NCI-H460 (cell line): ENCODE measurements at places on chromosomes 7 and 10. TPM values are rescaled to one million over a fixed set of nuclear protein-coding genes. Genes with fewer than 3 reads are reported as not detected.

Gene TET1
- 2.8 and 3.0 TPM in 2 replicates for total RNA-seq

Gene ZNF92
- total RNA-seq = 12.0 and 12.2 TPM in 2 replicates

Gene STK17A
- 57.8 and 61.6 TPM in 2 replicates for total RNA-seq

Gene TSPAN13
- 31.4 and 37.3 TPM in 2 replicates for total RNA-seq

Gene CALY
- total RNA-seq = 0.20 TPM in 1 of 2 replicates, not detected in the other

Gene MYL7
- total RNA-seq = not detected in 2 replicates

Gene OR6B1
- total RNA-seq = not detected in 2 replicates

Gene LHFPL3
- not detected in 2 replicates for total RNA-seq

Gene EPHB6
- total RNA-seq = not detected in 2 replicates

Gene PPP1R3C
- 160 and 177 TPM in 2 replicates for total RNA-seq

Gene HTR7
- total RNA-seq = 1.0 and 1.2 TPM in 2 replicates

Gene ENO4
- 0.52 TPM in 2 replicates for total RNA-seq

Gene SHOC2
- 32.0 and 34.8 TPM in 2 replicates for total RNA-seq

GRCh38 chr7:24050991-24051560 is 232.9 kb upstream of the NPY start:
- DNase-seq = no peak

- no peak for DNase-seq
Observed at GRCh38 chr7:1015196-1016121, 28.9 kb upstream of the GPR146 start.

- no peak for DNase-seq
Observed at GRCh38 chr7:26305090-26305868, 13.6 kb downstream of the SNX10 start.

- DNase-seq = no peak
Observed at GRCh38 chr7:85583131-85583953, 396.5 kb upstream of the SEMA3D start.

DNA sequence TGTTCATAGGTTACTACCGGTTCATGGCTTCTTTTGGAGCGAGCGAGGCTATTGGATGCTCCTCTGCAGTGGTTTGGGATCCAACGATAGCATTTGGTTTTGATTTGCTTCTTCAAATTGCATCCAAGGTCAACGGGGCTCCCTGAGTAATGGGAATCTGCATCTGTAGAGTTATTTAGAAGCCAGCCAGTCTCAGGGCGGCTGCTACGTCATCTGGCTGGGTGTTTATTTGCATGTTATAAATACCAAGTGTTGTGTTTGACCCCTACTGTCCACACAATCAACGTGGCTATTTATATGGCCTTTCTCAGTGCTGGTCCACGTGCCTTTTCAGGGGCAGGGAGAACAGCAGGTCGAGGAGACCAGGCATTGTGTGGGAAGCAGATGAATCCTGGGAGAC is 137.7 kb downstream of the PRPF18 start:
- no peak for DNase-seq

DNA sequence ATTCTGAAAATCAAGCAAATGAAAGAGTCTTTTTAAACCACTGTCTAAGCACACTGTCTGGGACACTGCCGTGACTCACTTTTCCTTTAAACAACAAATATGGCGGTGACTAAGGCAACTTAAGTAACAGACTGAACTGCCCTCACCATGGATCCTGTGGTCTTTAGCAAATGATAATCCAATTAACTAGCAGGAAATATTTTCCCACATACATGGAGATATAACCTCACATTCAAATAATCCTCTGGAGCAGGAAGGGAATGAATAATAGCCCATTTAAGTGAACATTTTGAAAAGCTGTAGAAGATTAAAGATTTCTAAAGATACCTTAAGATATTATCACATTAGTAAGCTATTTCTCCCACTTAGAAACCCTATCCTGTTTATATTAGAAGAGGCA is 40.3 kb upstream of the LRRC17 start:
- DNase-seq = no peak

DNA sequence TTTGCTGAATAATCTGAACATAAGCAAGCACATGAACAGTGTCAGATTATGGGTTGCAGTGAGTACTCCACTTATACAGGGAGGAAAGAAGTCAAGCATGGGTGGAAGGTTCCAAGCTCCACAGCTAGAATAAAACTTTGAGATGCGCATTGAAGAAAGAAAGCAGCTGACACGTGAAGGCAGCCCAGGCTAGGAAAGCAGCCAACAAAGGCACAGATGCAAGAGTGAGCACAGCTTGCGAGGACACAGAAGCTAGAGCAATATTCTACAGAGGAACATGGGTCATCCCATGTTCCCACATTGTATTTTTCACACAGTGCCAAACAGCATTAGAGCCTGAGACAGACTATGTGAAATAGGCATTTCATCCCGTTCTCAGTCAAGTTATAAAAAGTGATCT is 194.6 kb upstream of the TBX20 start:
- no peak for DNase-seq

DNA sequence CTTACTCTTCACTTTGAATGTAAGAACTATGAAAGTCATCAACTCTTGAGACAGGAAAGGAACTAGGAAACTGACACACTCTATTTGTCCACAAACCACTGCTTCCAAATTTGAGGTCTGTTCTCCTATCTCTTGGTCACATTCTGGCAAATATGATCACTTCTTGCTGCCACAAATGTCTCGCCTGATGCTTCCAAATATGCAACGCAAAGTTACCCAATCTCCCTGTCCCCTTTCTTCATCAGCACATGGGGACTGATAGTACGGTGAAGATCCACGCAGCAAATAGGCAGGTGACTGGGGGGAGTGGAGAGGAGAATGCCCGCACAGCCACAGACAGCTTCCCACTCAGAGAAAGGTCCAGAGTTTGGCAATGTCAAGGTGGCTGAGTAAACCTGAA is 92.6 kb upstream of the TCF7L2 start:
- DNase-seq = no peak

DNA sequence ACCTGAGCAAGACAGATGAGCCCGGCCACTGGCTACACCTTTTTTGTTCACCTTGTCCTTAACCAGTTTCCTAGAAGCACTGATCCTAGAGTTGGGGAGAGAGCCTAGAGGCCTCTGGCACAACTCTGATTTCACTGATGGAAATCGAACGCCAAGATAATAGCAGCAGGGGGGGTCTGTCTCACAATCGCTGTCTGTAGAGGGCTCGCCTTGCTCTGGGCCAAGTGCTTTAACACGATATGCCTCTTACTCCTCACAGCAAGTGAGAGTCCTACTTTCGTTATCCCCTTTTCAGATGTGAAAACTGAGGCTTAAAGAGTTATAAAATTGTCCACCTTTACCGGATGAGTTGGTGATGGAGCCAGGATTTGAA is 472 bp downstream of the RASSF4 start:
- no peak for DNase-seq

GRCh38 chr7:16975712-16976111 is 93.9 kb upstream of the AGR3 start:
- DNase-seq = no peak

GRCh38 chr7:22885797-22886261 is 63.2 kb upstream of the TOMM7 start:
- DNase-seq = no peak

- DNase-seq = no peak
Observed at GRCh38 chr7:106063024-106063423, 49.1 kb downstream of the SYPL1 start.

DNA sequence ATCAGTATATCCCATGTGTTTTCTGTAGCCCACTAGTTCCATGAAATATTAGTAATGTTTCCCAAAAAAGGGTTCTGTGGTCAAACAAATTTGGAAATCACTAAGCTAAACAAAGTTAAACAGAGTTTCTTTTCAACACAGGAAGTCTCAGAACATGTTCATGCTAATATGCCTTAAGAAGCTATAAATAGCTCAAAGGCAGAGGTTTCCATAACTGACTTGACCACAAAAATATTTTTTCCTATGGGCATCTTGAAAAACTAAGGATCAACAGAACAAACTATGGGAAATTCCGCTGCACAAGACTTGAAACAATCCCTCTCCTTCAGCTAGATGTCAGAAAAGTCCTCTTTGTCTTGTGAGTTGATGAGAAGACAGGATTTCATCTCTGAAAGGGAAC is 59.7 kb downstream of the SEM1 start:
- no peak for DNase-seq

- DNase-seq = no peak
Observed at GRCh38 chr10:11429439-11430052, 181.9 kb downstream of the USP6NL start.

DNA sequence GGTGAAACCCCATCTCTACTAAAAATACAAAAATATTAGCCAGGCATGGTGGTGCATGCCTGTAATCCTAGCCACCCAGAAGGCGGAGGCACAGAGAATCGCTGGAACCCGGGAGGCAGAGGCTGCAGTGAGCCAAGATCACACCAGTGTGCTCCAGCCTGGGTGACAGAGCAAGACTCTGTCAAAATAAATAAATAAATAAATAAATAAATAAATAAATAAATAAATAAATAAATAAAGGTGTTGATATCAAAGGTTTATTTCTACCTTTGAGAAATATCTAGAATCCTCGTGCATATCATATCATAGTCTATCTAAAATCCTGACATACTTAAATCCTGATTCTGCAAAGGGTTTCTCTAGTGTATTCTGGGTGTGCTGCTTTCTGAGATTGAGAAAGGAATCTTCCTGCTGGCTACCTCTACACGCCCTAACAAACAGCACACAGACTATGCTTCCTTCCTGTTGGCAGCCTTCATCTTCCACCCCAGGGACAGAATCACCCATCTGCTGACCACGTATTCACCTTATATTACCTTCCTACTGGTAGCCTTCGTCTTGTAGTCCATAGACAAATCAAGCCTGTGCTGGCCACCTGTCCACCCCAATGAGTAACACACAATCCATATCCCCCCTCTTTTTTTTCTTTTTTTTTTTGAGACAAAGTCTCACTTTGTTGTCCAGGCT is 8.7 kb downstream of the ABLIM1 start:
- no peak for DNase-seq

- DNase-seq = no peak
Observed at GRCh38 chr7:27605283-27605682, 57.4 kb downstream of the HIBADH start.

DNA sequence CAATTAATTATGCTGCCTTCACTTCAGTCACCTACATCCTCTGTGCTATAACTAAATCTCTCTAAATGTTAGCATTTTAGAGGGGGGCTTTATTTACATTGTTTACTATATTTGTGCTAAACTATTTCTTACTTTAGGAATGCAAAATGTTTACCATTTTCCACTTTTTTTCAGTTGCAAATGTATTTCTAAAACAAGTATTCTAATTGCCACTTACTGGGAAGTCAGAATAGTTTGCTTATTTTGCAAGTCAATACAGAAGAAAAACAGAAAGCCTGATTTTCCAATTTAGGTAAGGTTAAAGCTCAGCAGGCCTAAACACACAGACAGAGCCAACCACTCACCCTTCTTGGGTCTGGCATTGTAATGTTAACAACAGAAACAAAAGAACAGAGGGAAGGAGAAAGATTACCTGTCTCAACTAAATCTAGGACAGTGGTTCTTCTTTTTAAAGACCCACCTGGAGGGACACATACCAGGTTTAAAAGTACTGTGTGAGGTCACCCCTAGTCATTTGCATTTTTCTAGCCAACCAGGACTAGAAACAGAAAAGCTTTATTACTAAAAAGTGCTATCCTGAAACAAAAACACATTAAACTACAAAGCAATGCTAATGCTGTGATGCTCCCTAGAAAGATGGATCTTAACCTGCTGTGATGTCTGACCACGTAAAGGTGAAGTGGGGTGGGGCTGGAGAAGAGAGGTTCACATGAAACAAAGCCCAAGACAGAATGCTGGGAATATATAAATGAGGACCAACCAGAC is 178.2 kb downstream of the SLC25A13 start:
- no peak for DNase-seq

GRCh38 chr7:29604702-29605101 is 41.1 kb downstream of the PRR15 start:
- DNase-seq = no peak
